HT-29 (cell line): ENCODE measurements at places on chromosomes 13 and 19.

GRCh38 chr13:90201676-90202460 is 1145.6 kb upstream of the MIR17HG start:
- no peak for DNase-seq

- peak; percentile 76 for DNase-seq
Measured at GRCh38 chr13:30806784-30807183, 71.4 kb downstream of the ALOX5AP start.

DNA sequence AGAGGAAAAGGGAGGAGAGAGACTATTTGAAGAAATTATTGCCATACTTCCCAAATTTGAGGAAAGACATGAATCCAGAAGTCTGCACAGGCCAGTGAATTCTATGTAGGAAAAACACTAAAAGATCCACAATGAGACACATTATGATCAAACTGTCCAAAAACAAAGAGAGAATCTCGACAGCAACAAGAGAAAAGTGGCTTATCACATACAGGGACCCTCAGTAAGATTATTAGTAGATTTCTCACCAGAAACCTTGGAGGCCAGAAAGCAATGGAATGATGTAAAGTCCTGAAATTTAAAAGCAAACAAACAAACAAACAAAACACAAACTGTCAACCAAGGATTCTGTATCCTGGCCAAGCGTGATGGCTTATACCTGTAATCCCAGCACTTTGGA is 55.7 kb upstream of the IL17D start:
- no peak for DNase-seq

DNA sequence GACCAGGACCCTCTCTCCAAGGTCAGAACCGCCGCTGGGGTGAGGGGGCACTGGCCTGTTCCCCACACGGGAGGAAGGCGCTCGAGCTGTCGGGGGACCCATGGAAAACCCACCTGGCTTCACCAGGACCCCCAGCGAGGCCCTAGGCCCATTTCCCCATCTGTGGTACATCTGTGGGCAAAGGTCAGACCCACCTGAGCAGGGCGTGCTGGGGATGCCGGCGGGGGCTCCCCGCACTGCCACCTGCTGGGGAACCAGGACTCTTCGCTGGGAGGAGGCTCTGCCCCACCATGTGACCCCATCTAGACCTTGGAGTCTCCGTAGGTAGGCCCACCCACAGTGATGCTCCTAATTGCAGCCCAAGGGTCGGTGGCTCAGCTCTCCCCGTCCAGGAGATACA is 511 bp downstream of the WDR88 start:
- DNase-seq: no peak

DNA sequence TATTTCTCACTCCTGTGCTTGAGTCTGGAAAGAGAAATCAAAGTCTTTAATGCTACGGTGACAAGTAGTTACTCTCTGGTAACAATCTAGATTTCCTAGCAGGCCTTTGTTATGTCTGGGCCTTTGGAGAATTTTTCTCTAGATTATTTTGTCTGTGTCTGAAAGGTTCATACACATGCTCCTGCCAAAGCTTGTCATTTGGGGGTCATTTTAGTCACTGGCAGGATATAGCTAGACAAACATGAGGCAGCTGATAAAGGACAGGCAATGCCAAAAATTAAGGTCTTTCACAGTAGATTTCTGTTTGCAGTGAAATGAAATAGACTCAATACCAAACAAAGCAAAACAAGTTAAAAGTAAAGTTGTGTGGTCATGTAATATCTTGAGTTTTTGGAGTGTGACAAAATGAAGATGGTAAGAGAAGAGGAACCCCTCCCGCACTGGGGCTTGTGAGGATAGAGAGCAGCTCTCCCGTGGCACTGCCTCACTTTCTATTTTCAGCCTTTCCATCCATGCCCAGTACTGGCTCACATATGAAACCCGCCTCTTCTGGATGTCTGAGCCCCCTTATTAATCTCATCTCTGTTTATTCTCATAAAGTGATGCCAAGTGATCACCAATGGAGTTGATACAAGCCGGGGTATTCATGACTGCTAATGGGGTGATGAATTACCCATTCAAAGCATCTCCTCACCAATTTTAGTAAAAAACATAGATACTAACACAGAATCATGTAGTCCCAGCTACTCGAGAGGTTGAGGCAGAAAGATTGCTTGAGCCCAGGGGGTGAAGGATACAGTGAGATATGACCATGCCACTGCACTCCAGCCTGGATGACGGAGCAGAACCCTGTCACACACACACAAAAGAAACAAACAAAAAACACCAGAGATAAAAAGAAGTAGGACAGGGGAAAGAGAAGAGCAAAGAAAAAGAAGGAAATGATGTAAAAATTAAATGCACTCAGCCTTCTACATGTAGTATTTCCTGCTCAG is 389.3 kb downstream of the FGF14 start:
- no peak for DNase-seq

DNA sequence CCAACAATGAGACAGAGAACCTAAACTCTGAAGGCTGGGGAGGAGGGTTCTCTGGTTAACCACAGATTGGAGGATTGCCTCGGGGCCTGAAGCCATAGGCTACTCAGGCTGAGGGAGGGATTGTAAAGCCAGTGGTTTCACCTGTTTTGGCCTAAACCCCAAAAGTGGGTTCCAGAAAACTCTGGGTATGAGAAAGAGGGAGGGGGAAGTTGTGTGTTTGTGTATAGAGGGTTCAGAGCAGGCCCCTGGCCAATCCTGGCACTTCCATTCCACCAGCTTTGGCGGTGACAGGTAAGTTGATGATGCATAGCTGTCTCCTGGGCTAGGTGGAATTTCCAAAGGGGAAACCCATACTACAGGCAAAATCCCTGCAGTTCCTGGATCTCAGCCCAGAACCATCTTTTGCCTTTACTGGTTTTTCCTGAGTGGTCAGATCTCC is 13.5 kb upstream of the CCDC97 start:
- no peak for DNase-seq

GRCh38 chr19:46294494-46294893 is 2.3 kb upstream of the HIF3A start:
- DNase-seq: no peak

DNA sequence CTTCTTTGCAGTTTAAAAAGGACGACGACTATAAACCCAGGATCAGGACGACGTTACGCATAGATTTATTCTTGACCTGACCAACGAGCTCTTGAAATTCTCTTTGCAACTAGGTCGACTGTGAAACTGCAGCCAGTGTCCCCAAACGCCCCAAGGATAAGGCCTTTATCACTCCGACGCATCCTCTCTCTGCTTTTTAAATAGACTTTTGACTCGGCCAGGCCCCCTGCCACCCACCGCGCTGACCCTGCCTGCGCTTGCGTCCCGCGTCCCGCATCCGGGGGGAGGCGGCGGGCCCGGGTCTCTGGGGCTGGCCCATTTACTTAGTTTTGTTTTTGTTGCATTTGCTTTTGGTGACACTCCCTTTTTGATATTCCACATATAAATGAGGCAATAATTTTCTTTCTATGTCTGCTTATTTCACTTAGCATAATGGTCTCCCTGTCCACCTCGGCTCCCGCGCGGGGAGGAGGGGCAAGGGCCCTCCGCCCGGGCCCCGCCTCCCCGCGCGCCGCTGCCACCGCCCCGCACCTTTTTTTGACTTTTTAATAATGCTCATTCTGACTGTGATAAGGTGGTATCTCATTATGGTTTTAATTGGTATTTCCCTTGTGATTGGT is 17.4 kb downstream of the RB1 start:
- DNase-seq: no peak

- no peak for DNase-seq
Measured at GRCh38 chr19:10812902-10813404, 23.1 kb downstream of the TMED1 start.

GRCh38 chr13:34867590-34867989 is 74.5 kb upstream of the NBEA start:
- no peak for DNase-seq

GRCh38 chr19:39497996-39498797 is 550 bp upstream of the DLL3 start:
- peak; percentile 66 for DNase-seq

DNA sequence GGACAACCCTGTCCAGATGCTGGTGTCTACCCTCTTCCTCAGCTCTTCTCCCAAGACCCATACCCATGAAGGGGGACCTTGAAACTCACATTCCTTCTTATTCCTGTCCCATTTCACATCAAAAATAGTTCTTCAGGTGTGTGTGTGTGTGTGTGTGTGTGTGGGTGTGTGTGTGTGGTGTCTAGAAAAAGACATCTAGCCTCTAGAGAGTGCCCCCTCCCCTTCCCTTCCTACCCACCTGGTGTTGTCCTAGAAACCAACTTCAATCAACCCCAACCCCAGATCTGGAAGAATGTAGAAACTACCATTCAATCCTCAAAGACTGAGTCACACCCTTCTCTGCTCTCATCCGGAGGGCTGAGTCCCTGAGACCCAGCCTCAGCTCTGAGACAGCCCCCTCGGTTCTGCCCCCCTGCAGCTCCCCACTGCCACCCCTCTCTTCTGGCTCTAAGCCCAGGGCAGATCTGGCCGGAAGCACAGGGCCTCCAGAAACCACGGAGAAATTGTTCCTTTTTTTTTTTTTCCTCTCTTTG is 3.5 kb downstream of the KCNN4 start:
- no peak for DNase-seq

GRCh38 chr13:24036115-24036514 is 124.4 kb upstream of the SPATA13 start:
- DNase-seq: no peak

GRCh38 chr13:78593652-78594455 is 9.5 kb downstream of the POU4F1 start:
- no peak for DNase-seq

- no peak for DNase-seq
Measured at GRCh38 chr19:54156953-54157352, 2.6 kb downstream of the LENG1 start.

GRCh38 chr19:41426116-41426841 is 895 bp downstream of the B3GNT8 start:
- no peak for DNase-seq

DNA sequence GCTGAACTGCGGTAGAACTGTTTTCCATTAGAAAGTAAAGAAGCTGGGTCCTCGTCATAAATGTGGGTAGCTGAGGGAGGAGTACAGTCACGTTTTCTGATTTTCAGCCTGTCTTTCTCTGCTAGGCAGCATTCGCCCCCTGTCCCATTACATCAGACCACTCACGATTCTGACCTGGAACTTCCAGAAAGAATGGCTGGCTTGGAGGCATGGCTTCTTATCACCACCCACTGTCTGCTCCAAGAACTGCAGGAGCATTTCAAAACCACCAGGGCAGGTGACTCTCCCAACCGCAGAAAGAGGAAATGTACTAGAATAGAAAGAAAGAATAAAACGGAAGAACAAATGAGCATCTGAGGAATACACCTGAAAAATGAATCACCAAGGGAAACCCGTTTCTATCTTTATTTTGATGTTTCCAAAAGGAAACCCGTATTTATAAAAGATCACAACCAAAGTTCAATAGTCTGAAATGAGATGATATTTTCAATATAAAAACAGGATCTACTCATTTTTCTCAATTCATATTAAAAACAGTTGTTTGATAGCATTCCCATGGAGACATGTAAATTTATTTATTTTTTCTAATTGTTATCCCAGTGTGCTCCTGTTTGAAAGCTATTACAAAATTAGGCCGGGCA is 22.1 kb upstream of the POMP start:
- peak; percentile 89 for DNase-seq

GRCh38 chr13:40445557-40445990 is 220.9 kb downstream of the FOXO1 start:
- no peak for DNase-seq

- DNase-seq: no peak
Measured at GRCh38 chr19:51714848-51715247, 8.9 kb downstream of the HAS1 start.

DNA sequence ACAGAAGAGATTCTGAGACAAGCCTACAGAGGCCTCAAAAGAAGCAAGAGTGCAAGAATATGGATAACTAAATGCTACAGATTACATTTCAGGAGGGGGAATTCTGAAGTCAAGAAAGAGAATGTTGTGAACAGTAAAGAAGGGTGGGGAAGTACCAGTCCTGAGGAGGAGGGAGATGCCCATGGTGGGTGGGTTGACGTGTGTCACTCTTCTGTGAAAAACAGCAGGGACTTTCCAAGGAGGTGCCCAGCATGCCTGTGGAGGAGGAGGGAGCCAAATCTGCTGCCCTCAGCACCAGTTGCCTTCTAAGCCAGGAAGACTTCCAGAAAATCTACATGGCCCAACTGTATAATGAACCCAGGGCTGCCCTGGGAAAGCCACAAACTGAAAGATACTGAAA is 87.7 kb downstream of the SGCG start:
- no peak for DNase-seq

DNA sequence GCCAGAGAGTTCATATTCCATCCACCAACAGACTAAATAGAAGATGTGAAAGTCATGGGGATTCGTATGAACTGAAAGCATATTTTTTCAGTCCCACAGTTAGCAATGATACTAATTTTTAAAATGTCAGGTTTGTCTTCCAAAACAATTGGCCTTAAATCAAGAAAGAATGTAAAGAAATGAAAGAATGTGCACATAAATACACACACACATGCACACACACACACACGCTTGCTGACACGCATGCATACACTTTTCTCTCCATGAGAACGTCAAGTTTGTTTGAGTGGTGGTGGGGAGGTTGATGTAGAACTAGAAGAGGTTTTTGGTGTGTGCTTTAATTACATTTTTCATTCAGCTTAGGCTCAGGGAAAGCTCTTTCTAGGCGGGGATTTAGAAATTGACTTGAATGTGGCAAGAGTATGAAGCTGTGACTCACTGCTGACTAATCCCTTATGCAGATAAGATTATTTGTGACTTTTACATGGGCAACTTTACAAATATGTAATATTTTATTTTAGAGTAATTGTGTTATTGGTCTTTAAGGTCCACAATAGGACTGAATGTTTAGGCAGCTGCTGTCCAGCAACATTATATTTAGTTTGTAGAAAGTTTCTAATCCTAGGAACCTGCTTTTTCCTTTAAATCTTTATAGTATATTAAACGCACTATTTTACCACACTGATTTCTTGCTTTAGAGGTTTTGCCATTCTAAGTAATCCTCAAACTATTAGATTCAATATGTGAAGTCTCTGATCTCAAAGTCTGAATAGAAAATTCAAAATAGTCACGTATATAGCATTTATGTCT is 18.8 kb downstream of the FLT1 start:
- peak; percentile 66 for DNase-seq

GRCh38 chr19:14197882-14198281 is 8.1 kb downstream of the ADGRL1 start:
- DNase-seq: no peak
